ENCODE measurements at places on chromosomes 3 and 15. TPM values are rescaled to one million over a fixed set of nuclear protein-coding genes. Genes with fewer than 3 reads are reported as not detected.

DNA sequence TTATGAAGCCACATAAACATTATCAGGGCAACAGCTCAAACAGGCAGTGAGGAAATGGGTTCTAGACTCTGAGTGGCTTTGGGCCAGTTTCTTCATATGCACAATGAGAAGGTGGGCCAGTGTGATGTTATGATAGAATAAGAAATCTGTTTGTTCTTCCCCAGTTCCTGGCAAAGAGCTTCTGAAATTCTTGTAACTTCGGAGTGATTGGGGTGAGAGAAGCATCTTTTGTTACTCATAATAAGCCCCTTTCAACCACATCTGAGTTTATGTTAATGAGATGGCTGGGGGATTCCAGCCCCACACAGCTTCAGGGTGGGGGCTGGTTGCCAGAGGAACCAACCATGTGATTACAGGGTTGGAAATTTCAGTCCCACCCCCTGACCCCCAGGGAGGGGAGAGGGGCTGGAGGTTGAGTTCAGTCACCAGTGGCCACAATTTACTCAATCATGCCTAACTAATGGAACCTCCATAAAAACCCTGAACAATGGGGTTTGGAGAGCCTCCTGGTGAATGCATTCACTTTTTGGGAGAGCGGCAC is 57.0 kb upstream of the FRMD4B start:
- DNase-seq, result no peak

DNA sequence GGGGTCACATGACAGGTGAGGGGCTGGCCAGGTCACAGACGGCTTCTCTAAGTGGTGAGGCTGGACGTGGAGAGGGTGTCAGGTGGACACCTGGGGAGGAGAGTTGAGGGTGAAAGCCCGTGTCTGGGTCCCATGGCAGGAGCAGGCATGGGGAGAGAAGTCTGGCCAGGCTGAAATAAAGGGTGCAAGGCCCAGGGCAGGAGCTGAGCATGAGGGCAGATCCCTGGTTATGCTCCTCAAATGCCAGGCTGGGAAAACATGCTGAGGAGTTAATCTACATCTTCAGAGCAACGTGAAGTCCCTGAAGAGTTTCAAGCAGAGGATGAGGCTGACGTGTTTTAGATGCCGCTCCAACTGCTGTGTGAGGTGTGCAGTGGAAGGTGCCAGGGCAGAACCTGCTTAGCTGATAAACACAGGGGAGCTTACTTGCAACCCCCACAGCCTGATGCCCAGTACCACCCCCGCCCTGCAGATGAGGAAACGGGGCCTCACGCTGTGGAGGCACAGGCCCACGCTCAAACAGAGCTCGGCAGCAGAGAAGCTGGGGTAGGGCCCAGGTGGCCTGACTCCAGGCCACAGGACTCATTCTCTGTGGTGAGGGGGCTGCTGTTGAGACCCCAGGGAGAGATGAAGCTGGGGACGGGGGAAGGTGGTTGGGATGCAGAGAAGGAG is 40.5 kb downstream of the HCN4 start:
- DNase-seq, result no peak

DNA sequence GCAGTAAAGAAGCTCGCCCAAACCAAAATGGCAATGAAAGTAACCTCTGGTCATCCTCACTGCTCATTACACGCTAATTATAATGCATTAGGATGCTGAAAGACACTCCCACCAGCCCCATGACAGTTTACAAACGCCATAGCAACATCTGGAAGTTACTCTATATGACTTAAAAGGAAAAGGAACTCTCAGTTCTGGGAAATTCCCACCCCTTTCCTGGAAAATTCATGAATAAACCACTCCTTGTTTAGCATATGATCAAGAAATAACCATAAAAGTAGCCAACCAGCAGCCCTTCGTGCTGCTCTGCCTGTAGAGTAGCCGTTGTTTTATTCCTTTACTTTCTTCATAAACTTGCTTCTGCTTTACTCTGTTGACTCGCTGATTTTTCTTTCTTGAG is 164.6 kb downstream of the SMAD6 start:
- no peak for DNase-seq

DNA sequence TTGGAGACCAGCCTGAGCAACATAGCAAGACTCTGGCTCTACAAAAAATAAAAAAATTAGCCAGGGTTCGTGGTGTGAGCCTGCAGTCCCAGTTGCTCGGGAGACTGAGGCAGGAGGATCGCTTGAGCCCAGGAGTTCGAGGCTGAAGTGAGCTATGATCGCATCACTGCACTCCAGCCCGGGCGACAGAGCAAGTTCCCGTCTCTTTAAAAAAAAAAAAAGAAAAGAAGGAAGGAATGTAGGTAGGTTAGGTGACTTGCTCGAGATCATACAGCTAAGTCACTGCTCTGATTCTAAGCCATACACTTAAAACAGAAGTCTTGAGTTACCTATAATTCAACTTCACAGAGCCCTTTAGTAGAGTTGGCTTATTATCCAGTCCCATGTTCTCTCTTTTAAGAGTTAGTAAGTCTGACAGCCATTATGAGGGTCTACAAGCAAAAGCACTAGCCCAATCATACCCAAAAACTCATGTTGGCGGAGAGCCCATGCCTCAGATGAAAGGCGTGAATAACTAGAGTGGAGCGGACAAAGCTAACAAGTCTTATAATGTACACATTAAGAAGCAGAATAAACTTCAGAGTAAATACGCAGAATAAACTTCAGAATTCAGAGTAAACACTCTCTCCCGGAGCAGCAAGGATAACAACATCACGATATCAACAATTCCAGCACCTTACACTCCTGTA is 768 bp downstream of the AAGAB start:
- no peak for DNase-seq

- DNase-seq, result no peak
These were observed 229.7 kb upstream of the ICE2 start for GRCh38 chr15:60708684-60709083.

GRCh38 chr3:9897408-9898372 is 5.0 kb upstream of the IL17RE start:
- DNase-seq, result peak; percentile 67

- DNase-seq, result no peak
These were observed 39.9 kb upstream of the MB21D2 start for GRCh38 chr3:192957441-192958021.

GRCh38 chr3:190122198-190122771 is 1.6 kb upstream of the P3H2 start:
- peak; percentile 34 for DNase-seq

GRCh38 chr3:73056014-73056844 is 5.2 kb upstream of the EBLN2 start:
- DNase-seq, result no peak

DNA sequence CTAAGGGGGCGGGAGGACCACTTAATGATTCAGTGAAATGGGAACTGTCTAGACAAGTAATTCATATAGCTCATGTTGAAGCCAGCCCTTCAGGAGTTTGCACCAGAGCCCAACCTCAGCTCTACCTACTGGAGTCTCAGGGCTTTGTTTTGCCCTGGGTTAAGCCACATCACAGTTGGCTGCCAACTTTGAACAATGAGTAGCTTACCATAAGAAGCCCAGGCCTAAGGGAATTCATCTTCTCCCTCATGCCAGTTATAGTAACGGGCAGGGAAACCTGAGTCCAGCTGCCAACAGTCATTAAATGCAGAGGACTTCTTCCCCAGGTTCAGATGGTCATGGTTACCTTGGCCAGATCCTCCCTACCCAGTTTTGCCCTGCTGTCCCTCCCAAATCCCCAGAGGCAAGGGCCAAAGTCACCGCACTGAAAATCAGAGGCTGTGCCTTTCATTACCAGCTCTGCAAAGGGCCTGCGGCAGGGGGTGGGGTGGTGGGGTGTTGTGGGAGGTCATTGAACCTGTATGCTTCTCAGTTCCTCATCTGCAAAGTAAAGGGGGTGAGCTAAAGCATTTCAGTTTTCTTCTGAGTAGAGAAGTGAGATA is 302.2 kb upstream of the NR2E3 start:
- no peak for DNase-seq

- no peak for DNase-seq
These were observed 52.2 kb upstream of the STXBP5L start for GRCh38 chr3:120855665-120856437.

DNA sequence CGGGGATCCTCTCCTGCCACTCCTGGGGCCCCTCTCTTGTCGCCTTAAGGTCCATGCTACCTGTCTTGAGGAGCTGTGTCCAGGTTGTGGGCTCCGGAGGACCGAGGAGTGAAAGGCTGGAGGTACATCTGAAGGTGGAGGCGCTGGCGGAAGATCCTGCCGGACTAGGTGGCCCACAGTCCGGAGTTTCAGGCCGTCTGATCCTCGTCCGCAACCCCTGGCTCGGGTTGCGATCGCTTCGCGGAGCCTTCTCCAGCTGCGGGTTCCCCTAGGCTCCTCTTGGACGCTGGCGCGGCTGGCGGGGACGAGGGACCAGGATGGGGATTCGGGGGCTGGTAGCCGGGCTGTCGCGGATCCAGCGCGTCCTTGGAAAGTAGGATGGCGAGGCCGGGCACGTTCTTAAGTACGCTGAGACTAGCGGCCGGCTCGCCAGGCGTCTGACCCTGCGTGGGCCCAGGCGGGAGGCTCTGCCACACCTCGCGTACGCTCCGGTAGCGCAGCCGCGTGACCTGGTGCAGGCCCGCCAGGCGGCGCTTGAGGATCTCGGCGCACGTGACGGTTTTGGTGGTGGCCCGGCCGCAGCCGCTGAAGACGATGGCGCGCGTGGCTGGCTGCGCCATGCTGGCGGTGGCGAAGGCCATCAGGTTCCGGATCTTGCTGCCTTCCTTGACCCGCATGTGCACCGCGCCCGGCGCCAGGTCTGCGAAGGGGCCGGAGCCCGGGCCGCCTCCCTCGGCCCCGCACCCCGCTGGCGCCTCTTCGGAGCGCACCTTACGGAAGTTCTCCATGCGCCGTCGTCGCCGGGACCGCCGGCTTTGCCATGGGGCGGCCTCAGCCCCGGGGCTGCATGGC is 550 bp downstream of the RPP25 start:
- DNase-seq, result peak; percentile 35

DNA sequence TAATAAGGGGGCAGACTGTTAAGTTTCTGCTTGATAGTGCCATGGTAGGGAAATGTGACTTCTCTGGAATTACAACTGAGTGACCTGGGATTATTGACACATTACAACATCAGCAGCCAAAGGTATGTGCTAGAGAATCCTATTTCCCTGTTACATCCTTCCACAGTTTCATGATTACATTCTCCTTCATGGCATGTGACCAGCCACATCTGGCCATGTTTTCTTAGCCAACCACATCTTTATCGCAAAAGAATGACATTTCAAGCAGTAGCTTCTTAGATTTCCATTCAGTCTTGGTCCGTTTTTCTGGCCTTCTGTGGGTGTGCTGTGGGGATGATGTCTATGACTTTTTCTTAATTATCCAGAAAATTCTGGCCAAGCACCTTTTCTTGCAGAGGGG is 45.4 kb upstream of the CTDSPL start:
- no peak for DNase-seq

GRCh38 chr3:173652093-173652492 is 254.5 kb downstream of the NLGN1 start:
- no peak for DNase-seq

GRCh38 chr15:26561130-26561529 is 211.7 kb downstream of the GABRB3 start:
- no peak for DNase-seq

DNA sequence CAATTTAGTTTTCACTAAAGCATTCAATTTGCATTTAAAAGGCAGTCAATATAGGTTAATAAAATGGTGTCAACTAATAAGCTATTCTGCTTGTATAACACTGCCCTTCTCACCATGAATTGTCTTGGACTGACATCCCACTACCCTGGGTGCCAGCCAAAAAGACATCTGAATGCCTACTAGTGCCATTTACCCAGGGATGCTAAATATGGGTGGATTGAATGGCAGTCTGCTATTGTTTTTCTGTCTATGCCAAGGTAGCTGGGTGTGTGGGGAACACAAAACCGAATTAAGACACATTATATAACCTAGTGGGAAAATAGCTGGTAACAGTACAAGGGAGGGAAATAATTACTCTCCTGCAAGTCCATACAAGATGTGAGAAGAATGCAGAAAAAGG is 240.0 kb upstream of the CFAP20DC start:
- DNase-seq, result no peak

- DNase-seq, result no peak
These were observed 11.5 kb downstream of the CRYGS start for GRCh38 chr3:186532598-186533072.

- no peak for DNase-seq
These were observed 116.9 kb upstream of the NMNAT3 start for GRCh38 chr3:139794469-139795265.

GRCh38 chr3:189344996-189345395 is 173.2 kb downstream of the TPRG1 start:
- DNase-seq, result no peak

GRCh38 chr3:193929373-193929772 is 206.6 kb upstream of the HES1 start:
- DNase-seq, result no peak

GRCh38 chr15:64599716-64600115 is 139.3 kb downstream of the ZNF609 start:
- DNase-seq, result no peak

GRCh38 chr3:55615039-55615693 is 128.1 kb upstream of the WNT5A start:
- DNase-seq, result no peak

DNA sequence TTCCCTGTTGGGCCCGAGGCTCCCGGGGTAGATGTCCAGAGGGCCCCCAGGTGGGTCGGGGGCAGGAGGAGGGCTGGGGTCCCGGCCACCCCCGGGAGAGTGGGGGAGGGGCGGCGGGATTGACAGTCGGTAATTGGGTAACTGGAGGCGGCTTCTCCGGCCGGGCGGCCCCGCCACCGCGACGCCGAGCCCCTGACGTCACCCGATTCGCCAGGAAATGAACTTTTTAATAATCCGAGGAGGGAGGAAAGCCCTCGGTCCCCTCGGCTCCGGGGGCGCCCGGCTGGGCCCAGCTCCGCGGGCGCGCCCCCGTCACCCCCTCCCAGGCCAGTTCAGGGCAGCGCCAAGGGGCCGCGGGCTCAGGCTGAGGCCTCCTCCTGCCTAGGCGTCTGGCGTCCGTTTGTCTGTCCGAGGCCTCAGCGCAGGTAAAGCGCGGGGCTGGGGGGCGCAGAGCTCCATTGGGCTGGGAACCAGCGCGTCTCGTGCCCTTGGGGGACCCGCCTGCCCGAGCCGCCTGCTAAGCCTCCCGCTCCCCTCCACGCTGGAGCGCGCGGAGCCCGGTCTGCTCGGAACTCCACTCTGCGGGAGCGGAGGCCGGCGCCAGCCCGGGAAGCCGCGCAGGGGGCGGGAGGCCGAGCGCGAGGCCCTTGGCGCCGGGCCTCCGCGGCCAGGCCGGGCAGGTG is 3.9 kb downstream of the GATA2 start:
- DNase-seq, result no peak

- no peak for DNase-seq
These were observed 673.4 kb downstream of the MECOM start for GRCh38 chr3:168990134-168990533.

The GRK7 gene
- total RNA-seq, result not detected

The DZIP1L gene
- total RNA-seq, result 25.3 TPM

The IGF1R gene
- 103 TPM for total RNA-seq

The GOLGA6B gene
- total RNA-seq, result not detected

The ALS2CL gene
- 6.7 TPM for total RNA-seq

The C3orf52 gene
- total RNA-seq, result 23.6 TPM

The ZNF620 gene
- total RNA-seq, result 4.1 TPM

The FOXL2 gene
- total RNA-seq, result not detected

The CX3CR1 gene
- total RNA-seq, result 2.8 TPM

The DGKG gene
- 2.1 TPM for total RNA-seq

The TRIM42 gene
- not detected for total RNA-seq

The RPLP1 gene
- 805 TPM for total RNA-seq

All from breast epithelium (tissue), 4 donors.